ENCODE measurements at places on chromosomes 5 and 9. TPM values are rescaled to one million over a fixed set of nuclear protein-coding genes. Genes with fewer than 3 reads are reported as not detected.
A peak's percentile ranks its signal among the peaks of the same experiment; 100 is the strongest.

- DNase-seq = no peak
Measured at GRCh38 chr9:14932641-14933040, 22.4 kb upstream of the FREM1 start.

DNA sequence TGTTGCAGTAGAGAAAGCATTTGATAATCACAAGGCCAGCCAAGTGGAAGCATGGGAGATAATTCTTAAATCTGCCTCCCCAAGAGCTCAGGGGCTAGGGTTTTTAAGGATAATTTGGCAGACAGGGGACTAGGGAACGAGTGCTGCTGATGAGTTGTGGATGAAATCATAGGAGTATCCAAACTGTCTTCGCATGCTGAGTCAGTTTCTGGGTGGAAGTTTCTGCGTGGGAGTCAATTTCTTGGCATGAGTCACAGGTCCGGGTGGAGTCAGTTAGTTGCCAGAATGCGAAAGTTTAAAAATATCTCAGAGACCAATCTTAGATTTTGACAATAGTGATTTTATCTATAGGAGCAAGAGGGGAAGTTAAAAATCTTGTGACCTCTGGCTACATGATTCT lies 112.6 kb downstream of the TMC1 start:
- DNase-seq = peak; percentile 74

DNA sequence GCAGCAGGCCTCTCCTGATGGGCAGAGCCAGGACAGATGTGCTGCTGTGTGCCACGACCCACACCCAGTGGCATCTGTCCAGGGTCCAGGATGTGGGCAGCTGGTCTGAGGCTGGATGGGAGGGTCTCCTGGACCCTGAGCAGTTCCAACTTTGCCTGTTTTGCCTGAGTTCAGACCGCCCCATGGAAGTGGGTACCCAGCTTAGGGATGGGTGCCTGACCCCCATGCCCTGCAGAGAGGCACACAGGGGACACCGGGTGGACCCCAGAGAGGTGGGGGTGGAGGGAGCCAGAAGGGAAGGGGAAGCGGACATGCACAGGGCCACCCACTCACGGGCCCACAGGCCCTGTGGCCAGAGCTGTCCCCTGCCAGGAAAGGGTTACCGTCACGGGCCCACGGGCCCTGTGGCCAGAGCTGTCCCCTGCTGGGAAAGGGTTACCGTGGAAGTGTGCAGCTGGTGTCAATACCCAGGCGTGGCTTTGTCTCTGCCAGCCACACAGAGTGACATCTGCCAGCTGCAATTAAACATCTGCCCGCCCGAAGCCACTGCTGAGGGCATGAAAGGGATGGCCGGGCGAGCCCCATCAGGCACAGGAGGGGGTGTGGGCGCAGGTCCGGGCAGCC lies 50.0 kb downstream of the NACC2 start:
- DNase-seq = no peak

GRCh38 chr9:90240541-90240940 lies 402.1 kb downstream of the DIRAS2 start:
- no peak for DNase-seq

- no peak for DNase-seq
Measured at GRCh38 chr9:116303886-116304538, 150.4 kb downstream of the PAPPA start.

- no peak for DNase-seq
Measured at GRCh38 chr9:70160686-70161600, 97.8 kb upstream of the SMC5 start.

PLAC8L1 gene
- 0.53 TPM for total RNA-seq

UIMC1 gene
- total RNA-seq = 24.5 TPM

POMT1 gene
- 16.3 TPM for total RNA-seq

SLCO4C1 gene
- 0.38 TPM for total RNA-seq

FGF10 gene
- total RNA-seq = not detected
